ELF-1 (cell line): ENCODE measurements at places on chromosomes 16 and 17.
A peak's percentile ranks its signal among the peaks of the same experiment; 100 is the strongest.

DNA sequence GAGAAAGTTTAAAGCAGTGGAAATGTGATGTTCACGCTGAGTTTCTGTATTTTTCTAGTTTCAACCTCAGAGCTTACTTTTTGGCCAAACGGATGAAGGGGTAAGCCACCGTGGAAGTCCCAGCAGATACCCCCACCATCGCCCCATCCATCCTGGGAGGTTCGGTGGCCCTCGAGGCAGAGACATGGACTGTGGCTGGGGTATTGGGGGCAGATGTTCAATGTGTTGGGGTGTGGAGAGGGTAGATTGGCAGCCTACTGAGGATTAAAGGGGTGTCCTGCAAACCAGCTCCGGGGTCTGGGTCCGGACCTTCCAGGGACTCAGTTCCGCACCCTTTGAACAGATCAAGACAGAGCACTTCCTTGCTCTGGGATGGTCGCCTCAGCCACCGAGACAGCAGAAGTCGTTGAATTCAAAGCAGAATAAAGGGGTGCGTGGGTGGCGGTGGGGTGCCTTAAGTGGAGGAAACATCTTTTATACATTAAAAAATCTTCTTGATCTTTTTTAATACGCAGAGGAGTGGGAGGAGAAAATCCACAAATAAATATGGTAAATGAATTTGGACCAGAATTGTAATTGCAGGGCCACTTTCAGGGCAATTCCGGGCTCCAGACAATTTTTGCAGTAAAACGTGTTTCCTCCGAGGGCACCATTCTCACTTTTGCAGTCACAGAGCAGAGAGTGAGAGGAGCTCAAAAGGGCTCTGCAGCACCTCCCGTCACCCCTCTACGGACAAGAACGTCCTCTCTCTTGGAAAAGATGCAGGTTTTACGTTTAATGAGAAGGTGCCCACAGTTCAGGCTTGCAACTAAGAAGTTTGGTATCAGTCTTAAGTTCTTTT, 8.2 kb upstream of the CBX8 start:
- DNase-seq, result no peak

- DNase-seq, result peak; percentile 46
Measured at GRCh38 chr17:74513987-74514631, 17.2 kb downstream of the CD300LB start.

GRCh38 chr16:27779641-27780164, 229.8 kb downstream of the KATNIP start:
- peak; percentile 75 for DNase-seq

- DNase-seq, result no peak
Measured at GRCh38 chr17:57557416-57557815, 187.7 kb downstream of the CCDC182 start.

DNA sequence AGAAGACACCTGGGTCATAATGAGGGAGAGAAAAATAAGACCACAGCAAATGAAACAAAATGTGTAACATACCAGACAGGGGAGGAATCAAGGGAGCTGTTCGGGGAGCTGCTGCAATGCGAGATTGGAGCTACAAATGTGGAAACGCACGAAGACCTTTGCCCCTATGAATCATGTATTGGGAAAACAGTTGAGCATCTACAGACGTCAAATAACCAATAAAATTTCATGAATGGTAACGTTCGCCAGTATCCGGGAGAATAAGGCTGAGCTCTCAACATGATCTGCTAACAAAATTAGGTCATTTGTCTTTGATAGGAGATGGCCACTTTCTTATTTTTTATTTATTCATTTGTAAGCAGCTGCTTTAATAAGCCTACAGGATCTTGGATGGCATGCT, 486.2 kb upstream of the RBFOX1 start:
- no peak for DNase-seq

- DNase-seq, result no peak
Measured at GRCh38 chr16:7512503-7512902, 179.9 kb downstream of the RBFOX1 start.

- no peak for DNase-seq
Measured at GRCh38 chr16:20114356-20114755, 40.7 kb upstream of the GPR139 start.

DNA sequence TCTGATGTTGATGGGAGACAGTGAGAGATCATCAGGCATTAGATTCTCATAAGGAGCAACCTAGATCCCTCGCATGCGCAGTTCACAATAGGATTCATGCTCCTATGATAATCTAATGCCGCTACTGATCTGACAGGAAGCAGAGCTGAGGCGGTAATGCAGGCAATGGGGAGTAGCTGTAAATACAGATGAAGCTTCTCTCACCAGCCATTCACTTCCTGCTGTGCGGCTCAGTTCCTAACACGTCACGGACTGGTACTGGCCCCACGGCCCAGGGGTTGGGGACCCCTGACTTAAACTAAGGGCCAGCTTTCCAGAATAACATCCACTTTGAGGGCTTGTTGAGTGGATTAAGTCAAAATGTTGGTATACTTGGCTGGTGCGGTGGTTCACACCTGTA, 2.6 kb upstream of the TMEM219 start:
- DNase-seq, result no peak

- no peak for DNase-seq
Measured at GRCh38 chr16:85449191-85449884, 163.8 kb upstream of the GSE1 start.

GRCh38 chr16:1932050-1933028, 10.7 kb downstream of the MSRB1 start:
- peak; percentile 77 for DNase-seq

DNA sequence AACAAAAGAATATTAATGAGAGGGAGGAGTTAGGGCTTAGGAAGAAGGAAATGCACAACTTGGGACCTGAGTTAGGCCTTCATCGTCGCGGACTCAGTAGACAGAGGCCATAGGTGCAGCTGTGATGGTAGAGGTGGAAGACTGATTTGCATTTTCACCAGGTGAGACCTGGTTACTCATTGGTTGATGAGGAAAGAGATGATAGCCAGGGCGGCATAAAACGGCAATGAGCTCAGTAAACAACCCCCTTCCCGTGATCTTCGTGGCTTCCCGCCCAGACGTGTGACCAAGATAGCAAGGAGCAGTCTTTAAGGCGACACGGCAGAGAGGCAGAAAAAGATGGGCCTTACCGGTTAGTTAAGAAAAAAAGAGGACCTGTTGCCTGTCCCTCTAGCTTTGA, at the start of gene TMC5:
Gene TMC5, plus strand, starts transcription at position 244 of the 400 bp plus-strand sequence. CDS start 22,156 bp downstream, outside the sequence.
- DNase-seq, result no peak

DNA sequence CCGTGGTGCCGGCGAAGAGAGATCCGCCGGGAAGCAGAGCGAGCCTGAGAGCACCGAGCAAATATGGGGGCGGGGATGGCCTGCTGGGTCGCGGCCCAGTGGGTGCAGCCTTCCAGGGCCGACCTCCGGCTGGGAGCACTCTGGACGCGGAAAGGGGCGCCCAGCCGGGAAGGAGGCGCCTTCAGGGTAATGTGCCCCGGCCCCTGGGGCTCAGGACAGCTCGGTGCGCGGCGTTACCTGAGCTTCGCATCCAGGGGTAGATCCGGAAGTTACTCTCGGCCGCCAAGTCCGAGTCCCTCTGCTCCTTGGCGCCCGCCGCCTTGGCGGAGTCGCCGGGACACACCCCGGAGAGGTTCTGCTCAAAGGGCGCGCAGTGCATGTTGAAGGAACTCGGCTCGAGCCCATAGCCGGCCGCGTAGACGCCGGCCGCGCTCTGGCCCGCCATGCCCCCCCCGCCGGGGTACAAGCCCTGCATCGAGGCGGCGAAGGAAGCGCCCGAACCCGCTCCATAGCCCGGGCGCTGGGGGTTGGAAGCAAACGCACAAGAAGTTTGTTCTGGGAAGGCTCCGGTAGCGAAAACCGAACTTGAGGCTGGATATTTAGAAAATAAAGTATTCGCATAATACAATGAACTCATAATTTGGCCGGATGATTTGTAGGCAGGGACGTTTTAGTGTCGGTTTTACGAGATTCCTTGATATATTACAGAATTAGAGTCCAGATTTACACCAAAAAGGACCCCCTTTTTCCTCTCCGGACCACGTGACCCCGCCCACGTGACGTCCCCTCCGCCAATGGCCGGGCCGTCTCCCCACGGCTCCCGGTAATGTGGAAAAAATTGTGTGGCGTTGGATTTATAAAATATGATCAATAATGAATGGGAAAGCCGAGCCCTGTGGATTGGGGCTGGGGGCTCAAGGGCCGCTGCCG, at the start of gene HOXB7:
Gene HOXB7, minus strand, starts transcription at position 736 of the 930 bp plus-strand sequence. Its CDS starts 99 bp downstream, at position 637.
- peak; percentile 72 for DNase-seq

GRCh38 chr16:86283944-86284343, 226.4 kb upstream of the FOXF1 start:
- no peak for DNase-seq

- DNase-seq, result no peak
Measured at GRCh38 chr17:55314061-55314783, 49.5 kb downstream of the HLF start.

DNA sequence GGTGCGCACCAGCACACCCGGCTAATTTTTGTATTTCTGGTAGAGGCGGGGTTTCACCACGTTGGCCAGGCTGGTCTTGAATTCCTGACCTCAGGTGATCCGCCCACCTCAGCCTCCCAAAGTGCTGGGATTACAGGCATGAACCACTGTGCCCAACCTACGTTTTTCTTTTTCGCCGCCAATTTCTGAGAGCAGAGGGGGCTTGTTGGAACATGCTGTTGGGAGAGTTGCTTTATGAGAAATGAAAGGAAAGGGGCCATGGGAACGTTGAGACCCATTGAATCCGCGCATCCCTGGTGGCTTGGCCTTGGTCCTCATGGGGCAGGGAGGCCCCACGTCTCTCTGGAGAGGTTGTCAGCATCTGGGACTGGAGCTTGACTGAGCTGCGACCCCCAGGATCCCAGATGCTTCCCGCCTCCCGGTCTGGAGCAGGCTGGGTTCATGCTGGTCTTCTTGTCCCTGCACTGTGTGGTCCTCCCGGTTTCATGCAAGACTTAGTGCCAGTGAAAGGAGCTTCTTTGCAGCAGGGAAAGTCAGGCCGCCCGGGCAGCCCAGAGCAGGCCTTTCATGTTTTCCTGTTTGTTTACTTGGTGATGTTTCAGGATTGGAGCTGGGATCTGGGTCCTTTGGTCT, 22.8 kb downstream of the CRISPLD2 start:
- DNase-seq, result peak; percentile 40

- DNase-seq, result peak; percentile 81
Measured at GRCh38 chr17:29111816-29112499, 68.2 kb downstream of the MYO18A start.

- DNase-seq, result no peak
Measured at GRCh38 chr16:85239239-85239638, 127.0 kb upstream of the CIBAR2 start.

- peak; percentile 38 for DNase-seq
Measured at GRCh38 chr17:48633266-48633677, 7.1 kb upstream of the HOXB9 start.

DNA sequence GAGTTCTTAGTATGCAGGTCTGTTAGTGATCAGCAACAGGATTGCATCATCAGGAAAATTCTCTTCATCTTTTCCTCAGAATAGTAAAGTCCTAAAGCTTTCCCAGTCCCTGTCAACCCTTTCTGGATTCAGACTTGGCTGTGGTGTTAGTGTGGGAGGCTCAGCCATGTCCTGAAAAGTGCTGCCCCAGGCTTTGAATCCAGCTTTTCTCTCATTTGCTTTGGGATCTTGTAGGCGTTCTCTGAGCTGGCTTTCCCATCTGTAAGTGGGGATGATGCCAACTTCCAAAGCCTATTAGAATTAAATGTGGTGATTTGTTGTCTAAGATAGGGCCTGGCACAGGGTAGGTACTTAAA, 3.0 kb downstream of the ALKBH5 start:
- no peak for DNase-seq

DNA sequence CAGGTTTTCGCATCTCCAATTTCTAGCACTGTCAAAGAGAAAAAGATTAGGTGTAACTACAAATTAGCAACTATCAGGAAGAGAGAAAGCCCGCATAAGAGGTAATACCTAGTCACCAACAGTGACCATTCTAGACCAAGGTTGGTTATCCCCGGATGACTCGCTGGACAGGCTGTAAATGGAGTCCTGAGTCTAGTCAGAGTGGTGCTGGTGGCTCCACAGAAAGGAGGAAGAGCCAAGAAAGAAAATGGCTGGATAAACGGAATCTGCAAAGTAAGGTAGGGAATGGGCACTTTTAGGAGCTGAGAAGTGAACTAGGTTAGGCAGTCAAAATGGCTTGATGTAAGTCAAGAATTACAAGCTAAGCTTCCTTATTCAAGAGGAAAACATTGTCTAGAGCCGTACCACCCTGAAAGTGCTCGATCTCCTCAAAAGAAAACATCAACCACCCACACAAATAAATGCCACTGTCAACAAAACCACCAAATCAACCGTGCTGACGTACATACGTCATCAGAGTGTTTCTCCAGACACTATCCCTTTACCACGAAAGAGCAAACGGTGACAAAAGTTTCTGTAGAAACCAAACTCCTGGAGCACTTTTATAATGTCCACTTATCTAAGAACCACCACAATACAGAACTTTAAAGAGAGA, 2.2 kb downstream of the GSPT1 start:
- DNase-seq, result no peak

DNA sequence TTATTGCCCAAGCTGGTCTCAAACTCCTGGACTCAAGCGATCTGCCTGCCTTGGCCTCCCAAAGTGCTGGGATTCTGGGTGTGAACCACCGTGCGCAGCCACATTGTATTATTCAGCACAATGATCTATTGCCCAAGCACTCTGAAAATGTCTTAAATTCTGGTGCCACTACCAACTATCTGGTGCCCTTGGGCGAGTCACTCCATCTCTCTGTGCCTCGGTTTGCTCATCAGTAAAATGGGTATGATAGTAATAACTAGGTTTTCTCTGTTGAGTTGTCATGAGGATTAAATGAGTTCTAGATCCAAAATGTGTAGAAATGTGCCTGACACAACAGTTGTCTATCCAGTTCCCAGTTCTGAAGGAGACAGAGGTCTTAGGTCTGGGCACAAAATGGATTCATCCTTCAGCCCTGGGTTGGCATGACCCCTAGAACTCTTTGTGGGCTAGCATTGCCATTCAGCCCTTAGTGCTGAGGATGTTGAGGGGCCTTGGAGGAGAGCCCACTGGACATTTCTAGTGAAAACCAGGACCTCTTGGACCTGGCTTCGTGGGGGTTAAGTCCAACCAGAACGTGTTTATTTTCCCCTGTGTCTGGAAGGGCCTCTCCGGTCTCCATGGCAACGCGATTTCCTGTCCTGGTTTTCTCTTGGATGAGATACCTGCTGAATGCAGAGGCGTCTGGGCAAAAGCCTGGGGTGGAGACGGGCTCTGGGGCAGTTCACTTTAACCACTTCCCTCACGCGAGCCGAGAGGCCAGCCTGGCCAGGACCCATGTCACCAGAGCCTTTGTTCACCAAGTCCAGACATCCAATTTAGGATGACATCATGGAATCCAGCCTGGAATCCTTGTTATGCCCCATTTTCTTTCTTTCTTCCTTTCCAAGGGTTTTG, 43.7 kb upstream of the TNRC6A start:
- DNase-seq, result peak; percentile 88
